Stimulated activated CD4-positive, alpha-beta T cell treated with anti-CD3 and anti-CD28 coated beads, Interleukin-1b, Interleukin-23, amount 100 ng/mL, for 1 hour (primary cell): ENCODE measurements at places on chromosomes 6 and 20.

- DNase-seq = no peak
These were observed 34.2 kb downstream of the RBM38 start for GRCh38 chr20:57425150-57426013.

DNA sequence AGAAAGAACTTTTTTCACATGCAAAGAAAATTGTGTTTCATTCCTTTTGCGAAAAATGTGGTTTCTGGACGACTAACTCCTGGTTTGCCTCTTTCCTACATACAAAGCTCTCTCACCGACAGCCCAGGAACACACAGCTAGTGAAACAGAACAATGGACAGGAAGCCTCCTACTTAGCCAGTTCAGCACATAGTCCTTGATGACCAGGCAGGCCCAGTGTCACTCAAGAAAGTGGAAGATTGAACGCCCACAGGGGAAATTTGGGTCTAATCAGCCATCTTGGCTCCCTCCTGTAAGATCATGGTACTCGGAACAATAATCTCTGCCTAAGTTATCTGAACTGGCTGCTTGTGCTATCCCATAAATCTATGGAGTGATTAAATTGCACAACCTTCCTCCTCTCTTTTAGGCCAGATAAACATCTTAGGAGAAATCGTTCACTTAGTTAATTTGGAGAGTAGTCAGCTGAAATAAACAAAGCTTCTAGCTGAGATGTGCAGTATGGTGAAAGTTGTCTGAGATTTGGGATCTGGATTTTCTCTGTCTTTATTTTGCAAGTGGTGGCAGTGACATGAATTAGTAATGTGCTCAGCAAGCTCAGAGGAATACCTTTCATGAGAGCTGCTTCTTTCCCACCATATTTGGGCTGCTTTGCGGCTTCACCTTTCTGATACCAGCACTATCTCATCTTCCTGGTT is 147.0 kb downstream of the MTFR2 start:
- DNase-seq = no peak

- peak; percentile 78 for DNase-seq
These were observed 38.0 kb downstream of the PIM1 start for GRCh38 chr6:37207903-37208456.

DNA sequence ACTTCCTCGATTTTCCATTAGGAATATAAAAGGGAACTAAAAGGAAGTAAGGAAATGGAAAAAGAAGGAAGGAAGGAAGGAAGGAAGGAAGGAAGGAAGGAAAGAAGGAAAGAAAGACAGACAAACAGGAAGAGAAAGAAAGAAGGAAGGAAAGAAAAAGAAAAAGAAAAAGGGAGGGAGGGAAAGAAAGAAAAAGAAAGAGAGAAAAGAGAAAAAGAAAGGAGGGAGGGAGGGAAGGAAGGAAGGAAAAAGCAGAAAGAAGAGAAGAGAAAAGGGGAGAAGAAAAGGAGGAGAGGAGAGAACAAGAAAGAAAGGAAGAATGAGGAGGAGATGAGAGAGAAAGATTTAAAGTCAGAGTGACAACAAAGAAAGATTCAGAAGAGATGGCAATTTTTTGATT is 724.5 kb downstream of the GRIK2 start:
- DNase-seq = no peak

- no peak for DNase-seq
These were observed 210.6 kb upstream of the CDYL start for GRCh38 chr6:4565301-4566250.

DNA sequence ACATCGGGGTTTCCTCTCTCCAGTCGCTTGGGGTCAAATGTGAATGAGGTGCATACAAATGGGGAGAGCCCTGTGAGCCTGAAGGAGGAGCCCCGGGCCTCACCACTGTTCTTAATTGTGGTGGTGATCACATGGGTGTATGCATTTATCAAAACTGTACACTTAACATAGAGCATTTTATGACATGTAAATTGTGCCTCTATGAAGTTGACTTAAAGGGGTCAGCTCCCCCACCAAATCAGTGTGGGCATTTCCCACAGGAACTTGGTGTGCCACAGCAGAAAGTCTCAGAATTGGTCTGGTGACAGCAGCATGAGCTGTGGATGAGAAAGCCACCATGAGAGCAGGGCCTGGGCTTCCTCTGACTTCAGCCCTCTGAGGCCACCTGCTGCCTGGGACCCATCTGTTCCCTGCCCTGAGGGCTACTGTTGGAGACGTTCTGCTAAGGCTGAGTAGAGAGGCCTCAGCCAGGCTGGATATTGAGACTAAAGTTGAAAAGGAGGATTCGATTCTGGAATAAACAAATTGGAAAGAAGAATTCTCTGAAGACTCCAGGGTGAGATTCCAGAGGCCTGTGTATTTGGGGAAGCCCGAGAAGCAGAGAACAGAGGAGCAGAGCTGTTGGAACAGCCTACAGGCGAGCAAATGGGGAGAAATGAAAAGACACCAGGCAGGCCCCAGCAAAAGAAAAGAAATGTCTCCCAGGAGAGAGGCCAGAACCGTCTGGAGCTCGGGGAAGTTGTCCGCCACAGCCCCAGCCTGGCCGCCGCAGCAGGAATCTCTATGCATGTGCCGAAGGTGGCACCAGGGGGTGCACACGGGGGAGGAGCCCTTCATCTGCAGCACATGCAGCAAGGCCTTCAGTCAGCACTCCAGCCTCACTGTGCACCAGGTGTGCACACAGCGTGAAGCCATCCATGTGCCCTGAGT is 37.6 kb upstream of the XRN2 start:
- DNase-seq = no peak

GRCh38 chr6:27892649-27893058 is 19.5 kb downstream of the OR2B2 start:
- DNase-seq = no peak

DNA sequence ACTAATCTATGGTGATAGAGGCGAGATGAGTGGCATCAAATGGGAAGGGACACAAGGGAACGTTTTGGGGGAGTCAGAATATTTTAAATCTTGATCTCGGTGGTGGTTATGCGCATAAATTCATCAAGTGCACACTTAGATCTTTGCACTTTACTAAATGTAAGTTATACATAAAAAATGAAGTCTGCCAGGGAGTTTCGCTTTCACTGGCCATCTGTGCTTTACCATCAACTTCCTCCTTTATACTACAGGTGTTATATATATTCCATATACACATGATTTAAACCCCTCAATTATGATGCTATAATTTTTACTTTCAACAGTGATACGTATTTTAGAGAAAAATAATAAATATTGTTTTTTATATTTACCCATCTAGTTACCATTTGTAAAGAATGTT is 97.6 kb upstream of the AKIRIN2 start:
- DNase-seq = no peak

- DNase-seq = no peak
These were observed 2.3 kb upstream of the EEF1A2 start for GRCh38 chr20:63500902-63501817.

GRCh38 chr6:82995066-82995465 is 70.6 kb downstream of the UBE3D start:
- no peak for DNase-seq

GRCh38 chr6:108200631-108201030 is 34.8 kb downstream of the NR2E1 start:
- no peak for DNase-seq

DNA sequence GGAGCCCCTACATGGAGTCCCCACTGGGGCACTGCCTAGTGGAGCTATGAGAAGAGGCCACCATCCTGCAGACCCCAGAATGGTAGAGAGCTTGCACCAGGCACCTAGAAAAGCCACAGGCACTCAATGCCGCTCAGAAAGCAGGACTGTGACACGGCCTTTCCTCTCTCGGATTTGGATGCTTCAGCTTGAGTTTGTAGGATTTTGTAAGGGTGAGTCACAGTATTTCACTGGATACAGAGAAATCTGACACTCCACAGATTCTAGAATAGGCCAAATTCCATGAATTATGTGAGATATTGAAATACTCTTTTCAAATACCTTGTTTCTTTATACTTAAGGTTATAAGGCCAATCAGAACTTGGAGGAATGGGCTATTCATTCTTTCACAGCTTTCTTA is 424.5 kb downstream of the HTR1B start:
- no peak for DNase-seq

DNA sequence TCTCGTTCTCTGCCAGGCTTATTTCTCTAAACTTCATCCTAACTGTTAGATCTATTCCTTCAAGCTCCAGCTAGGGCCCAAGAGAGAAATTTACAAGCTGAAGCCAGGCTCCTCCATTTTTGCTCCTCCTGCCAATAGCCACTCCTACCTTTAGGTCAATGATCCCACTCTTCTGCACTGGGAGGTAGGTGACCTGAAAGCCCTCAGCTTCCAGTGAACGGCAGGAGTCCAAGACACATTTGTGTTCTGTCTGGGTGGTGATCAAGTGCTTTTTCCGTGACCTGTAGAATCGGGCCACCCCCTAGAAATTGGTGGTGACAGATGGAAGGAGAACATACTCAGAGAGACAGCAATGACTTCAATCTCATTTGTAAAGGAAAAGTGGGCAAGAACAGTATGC is 8.9 kb downstream of the NFS1 start:
- no peak for DNase-seq

DNA sequence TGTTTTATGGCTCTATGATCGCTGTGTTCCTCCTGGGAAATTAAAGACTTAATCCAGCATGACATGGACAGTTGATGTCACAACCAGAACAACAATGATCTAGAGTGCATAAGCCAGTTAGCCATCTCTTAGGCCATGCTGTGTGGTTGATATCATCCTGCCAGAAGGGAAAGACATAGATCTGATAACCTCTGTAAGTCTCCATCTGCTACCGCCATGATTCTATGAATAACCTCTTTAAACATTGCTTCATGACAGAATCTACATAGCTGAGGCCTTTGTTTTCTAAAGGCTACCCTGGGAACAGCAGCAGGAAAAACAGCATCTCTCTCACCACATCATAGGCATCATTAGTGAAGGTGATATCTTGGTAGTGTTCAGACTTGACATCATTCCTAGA is 117.6 kb upstream of the PHACTR1 start:
- no peak for DNase-seq

DNA sequence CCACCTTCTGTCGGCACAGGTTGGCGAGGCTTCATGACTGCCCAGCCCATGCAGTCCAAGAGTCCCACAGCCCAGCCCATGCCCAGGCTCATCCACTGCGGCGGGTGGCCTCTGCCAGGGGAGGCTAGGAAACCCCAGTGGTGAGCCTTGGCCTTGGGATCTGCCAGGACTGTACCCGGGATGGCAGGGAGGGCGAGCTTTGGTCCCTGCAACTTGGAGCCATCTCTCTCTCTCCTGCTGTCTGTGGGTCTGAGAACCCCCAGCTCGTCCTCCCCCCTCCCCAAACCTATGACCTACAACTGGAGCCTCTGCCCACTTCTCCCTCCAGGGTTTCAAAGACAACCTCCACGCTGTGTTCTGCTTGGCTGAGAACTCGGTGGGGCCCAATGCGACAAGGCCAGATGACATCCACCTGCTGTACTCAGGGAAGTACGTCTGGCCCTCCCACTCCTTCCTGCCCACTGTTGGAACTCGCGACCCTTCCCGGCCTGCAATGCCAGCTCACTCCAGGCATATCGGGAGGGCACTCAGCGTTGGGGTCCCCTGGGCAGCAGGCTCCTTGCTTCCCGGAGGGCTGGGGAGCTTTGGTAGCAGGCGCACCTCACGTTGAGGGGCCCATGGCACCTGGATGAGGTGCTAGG is 19.7 kb downstream of the NPEPL1 start:
- DNase-seq = no peak

DNA sequence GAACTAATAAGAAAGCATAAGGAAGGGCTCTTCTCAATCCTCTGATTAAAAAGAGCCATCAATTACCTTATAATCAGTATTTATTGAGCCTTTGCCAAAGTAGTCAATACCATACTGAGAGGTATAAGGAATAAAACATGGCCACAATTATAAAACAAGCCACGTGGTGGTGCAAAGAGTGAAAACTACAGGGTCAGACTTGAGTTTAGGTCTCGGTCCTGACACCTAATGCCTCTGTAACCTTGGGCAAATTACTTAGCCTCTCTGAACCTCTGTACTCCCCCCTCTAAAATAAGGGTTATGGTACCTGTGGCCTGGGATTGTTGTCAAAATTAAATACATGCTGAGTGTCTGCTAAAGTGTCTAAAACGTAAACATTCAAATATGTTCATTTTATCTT is 11.8 kb downstream of the TRIM10 start:
- DNase-seq = no peak
